ENCODE measurements at places on chromosomes 7 and 10.
A peak's percentile ranks its signal among the peaks of the same experiment; 100 is the strongest.

- no peak for DNase-seq
These were observed 65.1 kb downstream of the RGS10 start for GRCh38 chr10:119477444-119477843.

DNA sequence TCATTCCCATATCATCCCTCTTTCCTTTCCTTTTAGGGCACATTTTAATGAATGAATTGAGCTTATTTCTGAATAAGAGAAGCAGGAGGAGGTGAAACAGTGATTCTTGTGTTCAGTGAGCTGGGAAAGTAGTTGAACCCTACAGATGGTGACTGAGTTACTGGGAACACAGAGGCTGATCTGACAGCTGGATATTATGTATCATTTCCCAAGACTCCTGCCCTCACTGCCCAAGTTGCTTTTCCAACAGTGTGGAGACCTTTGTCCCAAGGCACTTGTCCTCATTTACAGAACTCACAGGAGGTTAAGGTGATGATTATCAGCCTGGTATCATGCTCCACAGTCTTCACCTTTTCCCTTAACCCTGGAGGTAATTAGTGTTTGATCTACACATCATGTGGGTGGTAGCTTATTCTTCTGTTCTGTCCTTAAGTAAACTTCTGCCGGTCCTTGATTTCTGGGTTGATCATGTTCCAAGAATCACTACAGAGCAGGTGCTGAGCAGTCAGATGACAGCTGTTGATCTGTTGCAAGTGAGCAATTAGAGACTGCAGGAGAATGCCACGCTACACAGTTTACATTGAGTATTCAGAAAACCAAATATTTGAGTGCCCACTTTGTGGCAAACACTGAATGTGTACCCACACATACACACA, 2.6 kb downstream of the PRLHR start:
- DNase-seq: no peak

GRCh38 chr7:51456-52068, 140.8 kb upstream of the FAM20C start:
- DNase-seq: no peak

GRCh38 chr10:20990604-20991003, 93.5 kb upstream of the NEBL start:
- DNase-seq: peak; percentile 39

GRCh38 chr10:29522061-29522855, 112.5 kb downstream of the SVIL start:
- DNase-seq: no peak

GRCh38 chr7:110307776-110308175, 783.2 kb upstream of the LRRN3 start:
- DNase-seq: no peak

GRCh38 chr10:19892270-19892669, 76.0 kb downstream of the PLXDC2 start:
- DNase-seq: no peak

DNA sequence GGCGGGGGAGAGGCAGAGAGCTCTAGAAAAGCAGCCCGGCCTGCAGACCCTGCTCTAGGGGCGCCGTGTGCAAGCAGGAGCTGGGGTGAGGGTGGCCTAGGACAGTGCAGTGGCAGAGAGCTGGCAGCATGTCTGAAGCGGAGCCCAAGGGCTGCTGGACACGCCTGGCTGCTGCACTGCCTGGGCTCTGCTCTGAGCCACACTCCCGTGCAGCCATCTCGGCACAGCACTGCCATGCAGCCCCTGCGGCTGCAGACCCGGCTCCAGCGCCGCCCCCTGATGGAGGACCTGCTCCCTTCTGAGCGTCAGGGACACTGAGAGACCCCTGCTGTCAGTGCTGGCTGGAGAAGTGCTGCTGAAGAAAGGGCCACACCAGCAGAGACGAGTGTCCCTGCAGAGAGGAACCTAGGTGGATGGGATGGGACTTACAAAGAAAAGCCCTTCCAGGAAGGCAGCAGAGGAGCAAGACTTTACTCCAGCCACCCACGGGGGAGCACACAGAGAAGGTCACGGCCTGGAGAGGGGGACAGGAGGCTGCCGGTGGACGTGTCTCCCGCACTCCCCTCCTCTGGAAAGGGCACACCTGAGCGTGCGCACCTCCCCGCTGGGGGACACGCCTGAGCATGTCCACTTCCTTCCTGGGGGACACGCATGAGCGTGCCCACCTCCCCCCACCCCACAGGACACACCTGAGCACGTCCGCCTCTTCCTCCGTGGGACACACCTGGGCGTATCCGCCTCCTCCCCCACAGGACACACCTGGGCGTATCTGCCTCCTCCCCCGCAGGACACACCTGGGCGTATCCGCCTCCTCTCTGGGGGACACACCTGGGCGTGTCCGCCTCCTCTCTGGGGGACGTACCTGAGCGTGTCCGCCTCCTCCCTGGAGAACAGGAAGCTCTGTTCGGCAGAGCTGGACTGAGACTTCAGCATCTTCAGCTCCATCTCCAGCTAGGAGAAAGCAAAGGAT, 252.9 kb downstream of the MAD1L1 start:
- no peak for DNase-seq

GRCh38 chr10:65949526-65949925, 976.3 kb upstream of the LRRTM3 start:
- DNase-seq: no peak

DNA sequence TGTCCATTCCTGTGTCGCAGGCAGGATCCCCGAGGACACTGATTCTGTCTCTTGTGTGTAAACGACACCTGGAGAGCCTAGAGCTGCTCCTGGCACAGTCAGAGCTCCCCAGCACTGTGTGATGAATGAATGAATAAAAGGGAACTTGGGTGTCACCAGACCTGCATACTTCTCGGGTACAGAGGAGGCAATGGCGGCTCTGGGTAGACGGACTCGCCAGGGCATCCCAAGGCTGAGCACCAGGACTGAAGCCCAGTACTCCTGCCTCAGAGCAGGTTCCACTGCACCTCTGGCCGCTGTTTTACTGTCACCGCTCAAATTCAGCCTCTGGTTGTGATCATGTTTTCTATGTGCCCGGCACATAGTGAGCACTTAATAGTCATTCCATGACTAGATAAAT, 255.8 kb downstream of the GLRX3 start:
- DNase-seq: no peak

DNA sequence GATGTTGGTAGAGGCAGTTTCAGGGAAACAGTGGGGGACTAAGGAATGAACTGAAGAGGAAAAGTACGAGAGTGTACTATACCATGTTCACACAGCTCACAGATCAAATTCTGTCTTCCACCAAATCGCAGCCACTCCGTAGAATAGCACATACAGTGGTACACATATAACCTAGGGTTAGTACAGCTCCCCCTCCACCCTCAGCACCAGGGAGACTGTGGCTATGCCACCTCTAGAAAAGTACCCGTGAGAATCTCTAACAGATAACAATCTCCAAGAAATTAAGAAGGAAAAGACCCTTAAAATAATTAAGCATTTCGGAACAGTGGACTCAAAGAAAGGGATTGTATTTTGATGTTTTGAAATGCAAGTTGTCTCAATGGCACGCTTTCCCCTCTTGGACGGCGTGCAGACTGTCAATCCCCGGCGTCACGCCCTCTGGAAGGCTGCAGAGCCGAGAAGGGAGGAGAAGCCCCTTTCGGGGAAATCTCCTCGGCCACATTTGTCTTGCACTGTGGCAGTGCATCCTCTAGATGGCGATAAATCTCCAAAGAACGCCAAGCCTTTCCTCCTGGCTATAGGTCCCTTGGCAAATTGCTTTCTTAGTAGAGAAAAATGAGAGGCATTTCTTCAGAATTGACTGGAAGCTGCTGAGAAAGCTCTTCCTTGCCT, 345.0 kb downstream of the REEP3 start:
- DNase-seq: peak; percentile 82

DNA sequence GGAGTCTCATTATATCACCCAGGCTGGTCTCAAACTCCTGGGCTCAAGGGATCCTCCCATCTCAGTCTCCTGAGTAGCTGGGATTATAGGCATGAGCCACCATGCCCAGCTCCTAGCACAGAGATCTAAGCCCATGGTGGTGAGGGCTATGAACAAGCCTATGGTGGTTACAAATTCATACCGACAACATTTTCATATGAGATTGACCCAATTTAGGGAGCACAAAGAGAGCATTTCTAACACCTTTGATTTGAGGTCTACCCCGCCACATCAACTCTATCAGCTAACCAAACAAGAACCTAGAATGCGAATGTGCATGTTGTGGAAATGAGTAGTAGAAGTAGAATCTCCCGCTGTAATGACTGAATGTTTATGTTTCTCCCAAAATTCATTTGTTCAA, 14.2 kb upstream of the PRF1 start:
- no peak for DNase-seq

- no peak for DNase-seq
These were observed 573.4 kb upstream of the IGFBP3 start for GRCh38 chr7:46494441-46494840.

GRCh38 chr10:129968020-129968852, 4.2 kb upstream of the EBF3 start:
- DNase-seq: no peak

DNA sequence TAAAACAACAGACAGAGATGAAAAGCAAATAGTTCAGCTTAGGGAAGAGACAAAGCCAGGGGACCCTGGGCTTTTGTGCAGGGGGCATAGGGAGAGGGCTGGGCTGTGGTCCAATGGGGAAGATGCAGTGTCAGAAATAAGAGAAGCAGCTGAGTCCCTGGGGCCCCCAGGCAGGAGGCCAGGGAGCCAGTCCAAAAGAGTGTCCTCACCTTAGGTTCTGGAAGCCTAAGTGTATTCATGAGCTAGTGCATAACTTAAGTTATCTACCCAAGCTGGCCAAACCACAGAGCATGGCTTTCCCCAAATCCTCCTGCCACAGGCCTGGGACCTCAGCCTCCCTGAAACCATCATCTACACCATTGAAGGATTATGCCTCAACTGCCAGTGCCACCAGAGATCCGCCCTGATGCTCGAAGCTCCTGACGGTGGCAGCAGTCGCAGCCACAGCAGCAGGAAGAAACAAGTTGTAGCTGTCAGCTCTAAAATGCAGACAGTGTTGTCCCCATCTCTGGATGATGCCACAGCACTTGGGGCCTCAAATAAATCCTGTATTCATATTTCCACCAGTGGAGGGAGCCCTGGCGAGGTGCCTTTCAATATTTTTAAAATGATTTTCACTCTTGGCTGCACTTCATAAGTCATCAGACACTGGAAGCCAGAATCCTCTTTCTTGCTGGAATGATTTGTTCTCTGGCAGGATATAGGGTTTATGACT, 574.6 kb downstream of the GRID1 start:
- DNase-seq: no peak

DNA sequence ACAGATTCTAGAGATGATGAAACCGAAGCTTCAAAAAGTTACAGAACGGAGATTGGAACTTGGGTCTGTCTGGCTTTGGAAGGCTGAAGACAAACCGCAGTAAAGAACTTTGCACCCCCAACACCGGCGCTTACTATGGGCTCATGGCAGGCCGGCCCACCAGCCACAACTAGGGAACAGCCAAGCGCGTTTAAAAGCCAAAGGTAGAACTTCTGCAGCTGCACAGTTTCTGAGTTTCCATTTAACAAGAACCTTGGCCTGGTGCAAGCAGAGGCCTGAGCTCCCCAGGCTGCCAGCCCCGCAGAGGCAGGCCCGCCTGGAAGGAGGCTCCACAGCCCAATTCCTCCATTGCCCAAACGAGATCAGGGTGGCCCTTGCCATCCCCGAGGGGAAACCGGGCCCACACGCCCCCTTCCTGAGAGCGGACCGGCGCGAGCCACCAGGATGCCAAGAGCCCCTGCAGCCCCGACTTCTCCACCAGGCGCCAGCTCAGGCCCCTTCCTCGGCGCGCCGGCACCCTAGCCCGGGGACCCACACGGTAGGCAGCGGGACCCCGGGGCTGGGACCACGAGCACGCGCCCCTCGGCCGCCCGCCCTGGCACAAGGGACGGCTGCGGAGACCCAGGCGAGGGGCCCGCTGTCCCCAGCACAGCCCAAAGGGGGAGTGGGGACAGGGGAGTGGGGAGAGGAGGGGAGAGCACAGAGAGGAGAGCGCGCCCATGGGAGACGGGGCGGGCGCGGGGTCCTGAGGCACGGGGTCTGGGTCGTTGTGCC, 566 bp downstream of the MAD1L1 start:
- DNase-seq: peak; percentile 44

GRCh38 chr10:84336406-84337090, 8.2 kb downstream of the CCSER2 start:
- no peak for DNase-seq

DNA sequence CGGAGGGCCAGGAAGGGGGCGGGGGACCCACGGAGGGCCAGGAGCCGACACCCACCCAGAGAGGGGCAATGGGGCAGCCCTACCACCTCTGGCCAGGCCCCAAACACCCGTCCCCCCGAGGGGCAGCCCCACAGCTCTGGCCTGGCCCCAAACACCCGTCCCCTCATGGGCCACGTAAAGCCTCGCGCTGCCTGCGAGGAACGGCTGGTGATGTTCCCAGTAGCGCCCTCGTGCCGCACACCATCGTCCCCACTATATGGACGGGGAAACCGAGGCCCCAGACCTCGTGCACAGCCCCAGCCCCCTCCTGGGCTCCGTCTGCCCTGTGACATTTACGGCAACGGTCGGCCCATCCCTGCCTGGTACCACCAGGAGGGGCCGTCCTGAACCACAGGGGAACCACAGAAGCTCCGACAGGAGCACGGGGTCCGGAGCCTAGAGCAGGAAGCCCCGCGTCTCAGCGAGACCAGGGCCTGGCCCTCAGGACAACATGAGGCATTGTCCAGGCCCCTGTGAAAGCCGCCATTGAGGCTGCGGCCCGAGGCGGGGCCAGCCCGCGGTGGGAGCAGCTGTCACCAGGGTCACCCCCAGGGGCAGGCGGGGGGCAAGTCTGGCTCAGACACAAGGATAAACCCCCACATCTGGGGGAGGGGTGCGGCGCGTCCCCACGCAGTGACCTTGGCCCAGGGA, 35.6 kb downstream of the GET4 start:
- DNase-seq: no peak

DNA sequence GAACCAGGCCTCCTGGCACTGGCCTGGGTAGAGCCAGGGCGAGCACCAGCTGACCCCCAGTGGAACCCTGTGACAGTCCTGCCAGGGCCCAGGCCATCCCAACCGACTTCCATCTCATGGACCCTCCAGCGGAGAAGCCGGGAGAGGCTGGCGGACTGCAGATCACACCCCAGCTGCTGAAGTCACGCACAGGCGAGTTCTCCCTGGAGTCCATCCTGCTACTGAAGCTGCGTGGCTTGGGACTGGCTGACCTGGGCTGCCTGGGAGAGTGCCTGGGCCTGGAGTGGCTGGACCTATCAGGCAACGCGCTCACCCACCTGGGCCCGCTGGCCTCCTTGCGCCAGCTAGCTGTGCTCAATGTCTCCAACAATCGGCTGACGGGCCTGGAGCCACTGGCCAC, 4.7 kb downstream of the RARRES2 start:
- no peak for DNase-seq

- no peak for DNase-seq
These were observed 133.8 kb upstream of the MEOX2 start for GRCh38 chr7:15820319-15820718.

DNA sequence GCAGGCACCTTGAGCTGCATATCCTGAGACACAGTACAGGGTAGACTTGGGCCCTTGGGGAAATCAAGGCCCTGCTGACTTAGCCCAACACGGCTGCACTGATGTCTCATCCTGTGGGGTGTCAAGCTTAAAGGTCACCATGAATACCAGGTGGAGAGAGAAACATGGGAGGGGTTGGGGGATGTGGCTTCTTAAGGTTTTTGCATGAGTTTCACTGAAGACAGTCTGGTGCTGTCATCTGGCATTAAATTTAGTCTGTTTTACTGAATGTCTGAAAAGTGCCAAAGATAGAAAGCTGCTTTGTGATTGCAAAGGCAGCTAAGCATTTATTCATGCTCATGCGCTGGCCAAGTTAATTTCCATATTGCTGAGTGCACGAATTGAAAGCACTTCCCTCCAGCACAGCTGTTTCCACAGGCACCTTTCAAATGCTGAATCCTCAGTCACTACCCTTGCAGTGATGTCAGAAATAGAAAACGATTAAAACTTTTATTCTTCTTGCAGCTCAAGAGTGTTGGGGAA, 102.1 kb downstream of the OSBPL3 start:
- DNase-seq: peak; percentile 50
